Activated CD4-positive, alpha-beta T cell treated with anti-CD3 and anti-CD28 coated beads for 4 hours (primary cell): ENCODE measurements at places on chromosomes 7 and 10.
A peak's percentile ranks its signal among the peaks of the same experiment; 100 is the strongest.

- no peak for DNase-seq
Measured at GRCh38 chr10:72066318-72067284, 21.8 kb downstream of the SPOCK2 start.

DNA sequence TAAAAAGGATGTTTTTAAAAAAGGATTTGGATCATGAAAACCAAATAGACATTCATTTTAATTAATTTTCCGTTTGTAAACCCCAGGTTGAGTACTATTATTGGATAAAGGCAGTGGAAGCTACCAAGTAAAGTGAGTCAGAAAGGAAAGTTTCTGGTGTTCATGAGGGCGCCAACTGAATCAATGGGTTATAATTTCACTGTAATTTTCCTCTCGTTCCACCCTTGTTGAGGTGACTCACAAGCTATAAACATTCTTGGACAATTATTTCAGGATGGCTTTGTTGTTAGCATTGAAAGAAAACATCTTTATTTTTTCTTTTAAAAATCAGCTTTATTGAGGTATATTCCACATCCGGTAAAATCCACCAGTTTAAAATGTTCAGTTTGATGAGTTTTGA is 5.1 kb upstream of the FAM133B start:
- no peak for DNase-seq

GRCh38 chr7:27478084-27478483 is 184.6 kb downstream of the HIBADH start:
- no peak for DNase-seq

DNA sequence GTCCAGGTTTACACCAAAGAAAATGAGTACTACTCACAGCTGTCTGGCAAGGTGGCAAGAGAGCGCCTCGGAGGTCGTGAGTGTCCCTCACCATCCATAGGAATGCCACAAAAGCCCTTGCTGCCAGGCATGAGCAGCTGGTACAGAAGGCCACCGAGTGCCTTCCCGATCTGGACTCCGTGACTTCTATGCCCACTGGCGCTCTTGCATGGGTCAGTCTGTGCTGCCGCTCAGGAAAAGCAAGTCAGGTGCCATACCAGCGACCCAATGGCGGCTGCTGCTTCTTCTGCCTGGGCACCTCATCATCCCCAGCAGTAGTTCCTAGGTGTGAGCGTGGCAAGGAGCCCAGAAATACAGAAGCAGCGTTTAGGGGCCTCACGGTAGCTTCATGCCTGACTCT is 11.7 kb downstream of the TBXAS1 start:
- no peak for DNase-seq

- DNase-seq: no peak
Measured at GRCh38 chr7:41503438-41503837, 199.5 kb downstream of the INHBA start.

DNA sequence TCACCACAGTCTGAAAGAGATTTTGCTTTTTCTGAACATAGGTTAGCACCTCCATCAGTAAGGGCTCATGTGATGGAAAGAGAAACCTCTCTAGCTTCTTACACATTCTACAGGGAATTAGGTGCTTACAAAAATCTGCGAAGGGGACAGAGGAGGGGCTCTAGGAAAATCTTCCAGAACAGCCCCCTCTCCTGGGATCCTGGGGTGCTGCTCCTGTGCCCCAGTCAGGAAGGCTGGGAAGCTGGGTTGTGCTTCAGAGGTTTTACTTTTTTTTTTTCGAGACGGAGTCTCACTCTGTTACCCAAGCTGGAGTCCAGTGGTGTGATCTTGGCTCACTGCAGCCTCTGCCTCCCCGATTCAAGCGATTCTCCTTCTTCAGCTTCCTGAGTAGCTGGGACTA is 7.5 kb upstream of the FAM171A1 start:
- DNase-seq: no peak

GRCh38 chr10:22854935-22855421 is 72.9 kb upstream of the ARMC3 start:
- no peak for DNase-seq

DNA sequence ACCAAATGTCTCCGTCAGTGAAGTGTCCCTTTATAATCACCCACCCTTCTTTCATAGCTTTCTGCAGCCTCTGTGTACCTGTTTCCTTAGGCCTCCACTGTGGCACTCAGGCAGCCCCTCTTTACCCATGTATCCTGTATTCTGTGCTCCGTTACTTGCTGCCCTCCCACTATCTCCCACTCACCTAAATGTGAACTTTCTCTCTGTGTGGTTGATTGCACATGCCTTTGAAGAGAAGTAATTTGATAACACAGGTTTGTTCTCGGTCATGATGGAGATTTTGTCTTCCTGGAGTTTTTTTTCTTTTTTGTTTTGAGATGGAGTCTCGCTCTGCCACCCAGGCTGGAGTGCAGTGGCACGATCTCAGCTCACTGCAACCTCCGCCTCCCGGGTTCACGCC is 61.5 kb downstream of the REEP3 start:
- no peak for DNase-seq

GRCh38 chr7:158856883-158857668 is 718 bp downstream of the DYNC2I1 start:
- no peak for DNase-seq

GRCh38 chr7:141362580-141363435 is 188.4 kb upstream of the AGK start:
- no peak for DNase-seq

DNA sequence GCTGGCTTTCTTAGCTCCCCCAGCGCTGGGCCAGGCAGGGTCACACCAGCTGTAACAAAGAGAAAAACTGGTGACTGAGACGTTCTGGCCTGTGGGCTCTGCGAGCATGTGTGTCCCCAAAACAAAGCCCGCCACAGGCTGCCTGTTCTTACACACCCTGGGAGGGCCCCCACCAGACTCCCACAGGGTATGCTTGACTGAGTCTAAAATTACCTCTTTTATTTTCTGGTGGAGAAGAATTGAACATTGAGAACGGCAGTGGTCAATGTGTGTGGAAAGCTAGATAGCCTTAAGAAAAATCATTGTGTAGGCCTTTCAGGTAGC is 808 bp downstream of the C10orf71 start:
- DNase-seq: no peak

DNA sequence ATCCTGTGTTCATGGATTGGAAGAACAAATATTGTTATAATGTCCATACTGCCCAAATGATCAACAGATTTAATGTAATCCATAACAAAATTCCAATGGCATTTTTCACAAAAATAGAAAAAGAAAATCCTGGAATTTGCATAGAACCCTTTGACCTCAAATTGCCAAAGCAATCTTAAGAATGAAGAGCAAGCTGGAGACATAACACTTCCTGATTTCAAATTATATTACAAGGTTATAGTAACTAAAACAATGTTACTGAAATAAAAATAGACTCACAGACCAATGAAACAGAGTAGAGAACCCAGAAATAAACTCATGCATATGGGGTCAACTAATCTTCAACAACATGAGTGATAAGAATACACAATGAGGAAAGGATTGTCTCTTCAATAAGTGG is 302.5 kb downstream of the PHTF2 start:
- DNase-seq: no peak

GRCh38 chr7:91326516-91327199 is 62.4 kb downstream of the FZD1 start:
- no peak for DNase-seq

DNA sequence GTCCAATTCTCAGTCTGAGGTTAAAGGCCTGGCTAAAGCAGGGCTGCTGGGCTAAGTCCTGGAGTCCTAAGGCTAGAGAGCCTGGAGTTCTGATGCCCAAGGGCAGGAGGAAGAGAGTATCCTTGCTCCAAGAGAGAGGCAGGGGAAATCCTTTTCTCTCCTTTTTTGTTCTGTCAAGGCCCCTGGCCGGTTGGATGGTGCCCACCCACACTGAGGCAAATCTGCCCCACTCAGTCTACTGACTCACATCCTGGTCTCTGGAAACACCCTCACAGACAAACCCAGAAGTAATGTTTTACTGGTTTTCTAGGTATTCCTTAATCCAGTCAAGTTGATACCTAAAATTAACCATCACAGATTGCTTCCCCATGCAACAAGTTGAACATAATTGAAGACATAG is 23.0 kb downstream of the ZNF518A start:
- DNase-seq: no peak

- no peak for DNase-seq
Measured at GRCh38 chr7:1380821-1381580, 78.3 kb downstream of the MICALL2 start.

DNA sequence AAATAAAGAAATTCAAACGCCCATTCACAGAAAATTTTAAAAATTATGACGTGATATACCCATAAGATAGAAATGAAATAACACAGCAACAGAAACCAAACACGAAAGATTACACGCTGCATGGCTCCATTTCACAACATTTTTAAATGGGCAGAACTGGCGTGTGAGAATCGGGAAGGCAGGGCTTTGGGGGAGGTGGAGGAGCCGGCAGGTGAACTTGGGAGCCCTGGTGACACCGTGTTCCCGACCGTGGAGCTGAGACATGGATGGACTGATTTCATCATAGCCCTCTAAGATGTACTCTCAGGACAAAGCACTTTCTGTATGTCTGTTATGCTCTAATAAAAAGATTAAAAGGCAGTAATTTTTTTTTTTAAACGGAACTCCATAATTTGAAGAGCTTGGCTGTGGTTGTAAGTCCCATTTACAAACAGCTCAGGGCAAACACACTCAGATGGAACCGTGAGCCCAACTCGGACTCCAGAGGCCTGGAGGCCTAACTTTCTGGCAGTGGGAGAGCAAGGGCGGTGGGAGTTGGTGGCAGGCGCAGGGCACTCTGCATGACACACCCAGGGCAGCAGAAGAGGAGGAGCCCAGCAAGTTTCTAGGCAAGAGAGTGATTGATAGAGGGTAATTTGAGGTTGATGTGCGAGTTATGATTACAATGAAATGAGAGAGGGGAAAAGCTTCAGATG is 203.4 kb downstream of the MAD1L1 start:
- no peak for DNase-seq

GRCh38 chr10:109105725-109106124 is 817.6 kb downstream of the XPNPEP1 start:
- DNase-seq: no peak

GRCh38 chr10:77925410-77925794 is 1.2 kb downstream of the DLG5 start:
- DNase-seq: no peak

DNA sequence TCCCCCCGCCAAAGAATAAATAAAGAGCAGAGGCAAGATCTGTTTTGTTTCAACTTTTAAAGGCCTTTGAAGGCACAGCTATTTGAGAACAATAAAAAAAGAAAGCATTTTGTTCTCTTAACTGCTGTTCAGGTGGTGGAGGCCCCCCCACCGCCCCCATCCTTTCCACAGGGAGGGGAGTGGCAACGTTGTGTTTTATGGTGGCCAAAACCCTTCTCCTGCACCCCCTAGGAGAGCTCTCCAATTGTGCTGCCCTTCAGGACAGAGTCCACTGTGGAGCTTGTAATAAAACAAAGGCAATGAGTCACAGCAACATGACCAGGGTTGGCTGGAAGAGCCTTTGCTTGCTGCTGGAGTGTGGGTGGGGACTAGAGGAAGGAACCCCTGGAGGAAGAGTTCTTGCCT is 987.9 kb downstream of the KCNMA1 start:
- no peak for DNase-seq

GRCh38 chr7:71982851-71983250 is 429.3 kb downstream of the CALN1 start:
- DNase-seq: no peak

GRCh38 chr7:37510043-37510634 is 61.5 kb upstream of the ELMO1 start:
- peak; percentile 12 for DNase-seq

DNA sequence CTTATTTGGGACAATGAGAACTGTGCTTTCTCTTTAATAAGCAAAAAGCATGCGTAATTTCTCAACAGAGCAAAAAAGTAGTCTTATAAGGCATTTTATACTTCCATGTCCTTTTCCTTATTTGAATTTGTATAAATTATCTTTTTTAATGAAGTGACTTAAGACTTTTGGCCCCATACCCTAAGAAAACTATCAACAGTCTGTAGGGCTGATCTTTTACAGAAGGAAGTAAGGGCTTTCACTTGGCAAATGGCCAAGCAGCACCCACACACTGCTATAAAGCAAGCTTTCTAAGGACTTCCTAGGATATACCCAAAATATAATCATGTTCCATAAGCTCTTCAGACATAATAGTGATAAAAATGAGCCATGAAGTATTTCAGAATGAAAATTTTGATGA is 3.4 kb downstream of the CRPPA start:
- no peak for DNase-seq
